GM12892 (cell line): ENCODE measurements at places on chromosomes 12 and 14.

- no peak for DNase-seq
Measured at GRCh38 chr14:71429902-71430301, 502.3 kb upstream of the RGS6 start.

GRCh38 chr12:78192979-78193378, 362.3 kb downstream of the NAV3 start:
- DNase-seq = no peak

GRCh38 chr14:69571449-69572029, 3.1 kb downstream of the CCDC177 start:
- DNase-seq = no peak

DNA sequence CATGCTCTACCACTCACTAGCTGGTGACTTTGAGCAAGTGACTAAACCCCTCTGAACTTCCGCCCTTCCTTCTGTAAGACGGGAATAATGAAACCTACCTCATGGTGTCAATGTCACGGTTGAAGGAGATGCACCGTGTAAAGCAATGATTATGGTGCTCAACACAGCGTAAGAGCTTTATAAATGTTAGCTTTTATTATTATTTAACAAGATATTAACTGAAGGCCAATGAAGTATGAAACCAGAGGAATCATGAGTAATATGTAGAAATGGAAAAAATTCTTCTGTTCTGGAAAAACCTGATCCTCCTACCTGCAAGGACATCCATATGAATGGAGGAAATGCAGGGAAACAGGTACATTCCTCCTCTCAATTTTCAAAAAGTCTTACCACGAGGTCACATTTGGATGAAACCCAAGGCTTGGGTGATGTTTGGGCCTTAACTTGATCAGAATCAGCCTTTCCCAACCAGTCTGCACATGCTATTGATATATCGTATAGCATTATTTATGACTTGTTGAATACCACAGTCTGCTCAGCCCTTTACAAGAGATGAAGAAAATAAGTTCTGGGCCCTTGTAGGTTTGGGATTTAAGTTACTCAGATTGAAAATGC, 166.8 kb upstream of the TBX3 start:
- DNase-seq = no peak

DNA sequence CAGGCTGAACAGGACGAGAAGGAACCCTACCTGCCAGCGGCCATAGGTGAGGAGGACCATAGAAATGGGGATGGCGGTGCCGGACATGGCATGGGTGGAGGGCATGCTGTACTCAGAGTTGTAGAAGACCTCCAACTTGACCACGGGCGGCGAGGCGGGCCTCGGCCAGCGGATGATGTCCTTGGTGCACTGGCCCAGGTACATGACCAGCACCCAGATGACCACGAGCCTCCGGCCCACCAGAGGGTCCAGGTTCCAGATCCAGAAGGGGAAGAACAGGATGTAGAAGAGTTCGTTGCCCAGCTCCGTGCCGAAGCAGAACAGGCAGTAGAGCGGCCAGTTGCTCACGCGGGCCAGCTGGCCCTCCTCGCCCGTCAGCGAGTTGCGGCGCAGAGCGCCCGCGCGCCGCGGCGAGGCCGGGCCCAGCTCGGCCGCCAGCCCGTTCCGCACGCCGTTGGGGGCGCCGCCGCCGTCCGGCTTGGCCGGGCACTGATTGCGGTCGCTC, 582 bp downstream of the SGPP1 start:
- no peak for DNase-seq

GRCh38 chr14:36129181-36129580, 47.3 kb downstream of the PTCSC3 start:
- no peak for DNase-seq

- no peak for DNase-seq
Measured at GRCh38 chr12:120090206-120090605, 26.3 kb downstream of the RAB35 start.

DNA sequence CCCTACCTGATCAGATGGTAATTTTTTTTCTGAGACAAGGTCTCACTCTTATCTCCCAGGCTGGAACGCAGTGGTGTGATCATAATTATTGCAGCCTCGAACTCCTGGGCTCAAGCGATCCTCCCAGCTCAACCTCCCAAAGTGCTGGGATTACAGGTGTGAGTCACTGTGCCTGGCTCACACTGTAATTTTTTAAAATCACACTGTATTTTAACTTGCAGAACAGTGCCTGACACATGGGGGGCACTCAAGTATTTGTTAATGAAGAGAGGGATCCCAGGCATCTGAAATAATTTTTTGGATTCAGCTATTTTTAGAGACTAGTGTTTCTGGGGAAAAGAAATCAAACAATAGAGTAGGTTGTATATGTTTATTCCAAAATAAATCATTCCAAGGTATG, 21.7 kb downstream of the LIMA1 start:
- DNase-seq = no peak

DNA sequence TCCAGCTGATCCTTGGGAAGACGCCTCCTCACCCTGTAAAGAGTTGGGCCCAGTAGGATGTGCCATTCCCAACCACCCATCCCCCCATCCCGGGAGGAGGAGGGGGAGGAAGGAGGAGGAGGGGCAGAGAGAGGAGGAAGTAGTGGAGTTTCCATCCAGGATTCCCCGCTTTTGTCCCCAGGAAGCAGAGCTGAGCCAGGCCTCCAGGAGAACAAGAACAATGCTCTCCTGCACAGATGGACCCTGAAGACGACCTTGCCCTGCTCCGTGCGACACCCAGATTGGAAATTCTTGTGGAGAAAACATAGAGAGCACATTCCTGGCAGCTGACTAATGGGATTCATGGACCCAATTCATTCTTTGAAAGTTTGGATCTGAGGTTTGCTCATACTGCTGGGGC, 132.3 kb upstream of the CRY1 start:
- no peak for DNase-seq

GRCh38 chr14:75303381-75303789, 24.8 kb downstream of the FOS start:
- DNase-seq = peak; percentile 31

DNA sequence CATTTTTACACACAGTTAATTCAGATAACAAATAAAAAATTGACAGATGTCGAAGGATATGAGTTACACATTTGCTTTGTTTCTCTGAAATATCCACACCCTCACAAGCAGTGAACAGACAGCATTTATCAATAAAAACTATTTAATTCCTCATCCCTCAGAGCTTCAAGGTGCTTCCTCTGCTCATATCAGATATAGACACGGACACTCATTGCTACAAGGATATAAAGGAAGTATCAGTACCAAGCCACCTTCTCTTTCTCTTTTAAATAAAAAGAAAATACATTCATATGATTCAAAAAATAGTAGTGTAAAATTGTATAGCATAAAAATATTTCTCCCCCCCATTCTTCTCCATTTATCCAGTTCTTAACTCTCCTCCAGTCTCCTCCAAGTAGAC, 21.9 kb upstream of the MAGOHB start:
- DNase-seq = no peak
